ENCODE measurements at places on chromosomes 4 and X.

DNA sequence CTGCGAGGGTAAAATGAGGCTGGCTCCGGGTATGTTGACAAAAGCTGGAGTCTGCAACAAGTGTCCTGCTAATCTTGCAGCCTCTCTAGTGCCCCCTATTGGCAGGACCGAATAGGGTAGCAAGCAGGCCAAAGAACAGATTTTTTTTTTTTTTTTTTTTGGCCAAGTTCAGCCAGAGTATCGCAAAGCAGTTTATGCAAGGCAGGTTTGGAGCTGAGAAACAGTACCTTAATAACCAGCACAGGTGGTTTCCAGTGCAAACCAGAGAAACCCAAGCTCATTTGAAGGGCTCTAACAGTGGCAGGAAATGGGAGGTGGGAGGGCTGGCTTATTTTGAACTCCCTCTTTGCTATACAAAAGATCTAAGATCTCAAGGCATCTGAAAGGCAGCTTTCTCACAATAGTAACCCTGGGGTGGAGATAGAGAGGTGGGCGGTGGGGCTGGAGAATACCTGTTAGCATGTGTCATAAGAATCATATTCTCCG, 38.2 kb upstream of the OCIAD2 start:
- no peak for DNase-seq

- no peak for DNase-seq
These were observed 93.9 kb upstream of the GATB start for GRCh38 chr4:151854731-151855130.

GRCh38 chr4:143230683-143231082, 46.0 kb downstream of the USP38 start:
- DNase-seq = no peak

DNA sequence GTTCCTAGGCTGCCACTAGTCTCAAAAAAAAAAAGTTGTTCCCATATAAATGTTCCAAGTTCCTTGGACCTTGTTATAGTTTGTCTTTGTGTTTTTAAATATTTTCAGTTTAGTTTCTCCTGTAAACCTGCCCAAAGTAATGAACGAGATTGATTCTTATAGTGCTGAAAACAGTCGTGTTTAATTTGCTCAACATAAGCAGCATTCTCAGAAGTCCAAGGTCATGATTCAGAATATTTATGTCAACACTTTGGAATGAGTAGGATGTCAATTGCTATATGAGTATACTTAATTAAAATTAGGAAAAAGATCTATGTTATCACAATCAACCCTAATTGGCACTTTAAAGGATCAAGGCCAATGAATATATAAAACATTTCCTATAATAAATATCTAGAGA, 510.9 kb downstream of the PPP4R3C start:
- DNase-seq = no peak

DNA sequence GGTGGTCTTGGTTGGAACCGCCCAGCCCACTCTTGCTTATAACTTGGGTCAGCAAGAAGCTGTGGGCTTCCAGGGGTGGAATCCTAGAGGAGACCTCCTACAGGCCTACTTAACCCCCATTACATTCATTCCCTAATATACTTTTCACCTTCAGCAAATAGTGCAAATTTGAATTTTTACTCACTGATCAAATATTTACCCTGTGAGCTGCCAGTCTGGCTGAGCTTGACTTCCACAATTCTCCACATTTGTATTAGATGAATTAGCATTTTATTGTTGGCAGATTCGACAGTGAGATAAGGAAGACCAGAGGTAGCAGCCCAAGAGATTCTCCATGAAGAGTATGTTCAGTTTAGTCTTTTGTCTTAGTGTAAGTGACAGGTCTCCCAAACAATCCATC, 199.6 kb downstream of the BCOR start:
- no peak for DNase-seq

GRCh38 chr4:99090481-99091215, 2.1 kb upstream of the ADH5 start:
- DNase-seq = no peak

DNA sequence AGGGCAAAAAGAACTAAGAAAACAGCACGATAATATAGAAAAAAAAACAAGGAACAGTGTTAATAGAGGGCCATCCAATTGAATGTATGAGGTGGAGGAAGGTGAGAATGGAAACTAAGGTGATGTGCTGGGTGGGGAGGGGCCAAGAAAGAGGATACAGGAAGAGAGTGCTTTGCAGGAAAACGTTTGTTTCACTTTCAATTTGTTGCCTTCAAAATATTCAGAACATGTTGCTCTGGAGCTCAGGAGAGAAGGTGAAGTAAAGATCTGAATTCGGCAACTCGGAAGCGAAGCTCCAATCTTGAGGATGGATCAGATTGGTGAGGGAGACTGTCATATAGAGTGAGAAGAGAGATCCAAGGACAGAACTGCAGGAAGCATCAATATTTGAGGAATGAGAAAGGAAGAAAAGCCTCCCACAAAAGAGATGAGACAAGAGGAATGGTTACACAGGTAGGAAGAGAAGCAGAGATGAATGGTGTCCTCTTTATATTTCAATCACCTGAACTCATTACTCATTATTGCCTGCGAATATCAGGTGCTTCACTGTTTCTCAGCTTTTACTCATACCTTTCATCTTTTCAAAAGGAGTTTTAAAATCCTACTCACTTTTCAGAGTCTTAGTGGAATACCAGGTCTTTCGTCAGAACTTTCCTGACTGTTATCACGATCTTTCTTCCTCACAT, 14.7 kb upstream of the SEC24D start:
- no peak for DNase-seq

GRCh38 chr4:110633358-110634341, 10.8 kb upstream of the PITX2 start:
- no peak for DNase-seq

- no peak for DNase-seq
These were observed 40.5 kb downstream of the AFF2 start for GRCh38 chrX:148540671-148541583.

- no peak for DNase-seq
These were observed 11.7 kb upstream of the GYG2 start for GRCh38 chrX:2817036-2817435.

- no peak for DNase-seq
These were observed 12.7 kb downstream of the MGARP start for GRCh38 chr4:139267301-139267700.

DNA sequence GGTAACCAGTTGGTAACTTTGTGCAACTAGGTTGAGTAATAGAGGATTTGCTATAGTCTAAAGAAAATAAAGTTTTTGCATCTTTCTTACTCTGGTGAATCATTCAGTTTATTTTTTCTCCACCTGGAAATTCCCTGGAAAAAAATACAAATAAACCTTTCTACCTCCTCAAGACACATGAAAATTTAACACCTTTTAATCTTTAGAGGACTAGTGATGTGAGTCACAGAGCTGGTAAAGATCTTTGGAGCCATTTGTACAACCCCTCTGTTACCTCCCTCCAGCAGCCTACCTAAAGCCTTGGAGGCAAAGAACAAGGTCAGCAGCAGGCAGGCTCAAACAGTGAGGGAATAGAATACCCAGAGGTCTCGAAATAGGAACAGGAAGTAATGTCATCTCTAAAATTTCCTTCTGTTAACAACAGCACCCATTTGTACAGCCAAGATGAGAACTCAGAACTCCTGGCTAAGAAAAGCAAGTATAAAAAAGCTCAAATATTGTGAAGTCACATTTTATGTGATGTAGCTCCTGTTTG, 10.2 kb upstream of the MAOB start:
- DNase-seq = no peak

GRCh38 chrX:13697976-13698375, 9.0 kb downstream of the RAB9A start:
- DNase-seq = no peak

- DNase-seq = no peak
These were observed 52.1 kb upstream of the NDST4 start for GRCh38 chr4:115165503-115165902.
